Stimulated activated naive CD8-positive, alpha-beta T cell treated with anti-CD3 and anti-CD28 coated beads, Interleukin-15, amount 100 ng/mL, for 72 hours (primary cell): ENCODE measurements at places on chromosomes 12 and 14.
A peak's percentile ranks its signal among the peaks of the same experiment; 100 is the strongest.

- DNase-seq, result no peak
Measured at GRCh38 chr14:31582836-31583452, 21.7 kb downstream of the NUBPL start.

DNA sequence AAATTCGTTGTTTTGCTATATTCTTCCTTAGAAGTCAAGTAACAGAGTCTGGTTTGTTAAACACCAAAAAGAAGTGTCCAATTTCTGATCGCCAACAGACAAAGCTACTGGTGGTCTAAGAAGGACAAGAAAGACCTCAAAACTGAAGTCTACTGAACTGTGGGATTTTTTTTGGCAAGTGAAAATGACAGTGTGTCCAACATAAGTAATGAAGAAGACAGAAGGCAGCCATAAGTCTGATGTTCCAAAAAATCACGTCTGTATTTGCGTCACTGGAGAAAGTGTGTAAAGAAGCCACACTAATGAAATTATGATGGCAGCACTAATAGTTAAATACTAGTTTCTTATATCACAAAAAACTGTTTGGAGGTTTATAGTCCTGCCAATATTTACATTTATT lies 32.6 kb downstream of the WASHC3 start:
- DNase-seq, result no peak

DNA sequence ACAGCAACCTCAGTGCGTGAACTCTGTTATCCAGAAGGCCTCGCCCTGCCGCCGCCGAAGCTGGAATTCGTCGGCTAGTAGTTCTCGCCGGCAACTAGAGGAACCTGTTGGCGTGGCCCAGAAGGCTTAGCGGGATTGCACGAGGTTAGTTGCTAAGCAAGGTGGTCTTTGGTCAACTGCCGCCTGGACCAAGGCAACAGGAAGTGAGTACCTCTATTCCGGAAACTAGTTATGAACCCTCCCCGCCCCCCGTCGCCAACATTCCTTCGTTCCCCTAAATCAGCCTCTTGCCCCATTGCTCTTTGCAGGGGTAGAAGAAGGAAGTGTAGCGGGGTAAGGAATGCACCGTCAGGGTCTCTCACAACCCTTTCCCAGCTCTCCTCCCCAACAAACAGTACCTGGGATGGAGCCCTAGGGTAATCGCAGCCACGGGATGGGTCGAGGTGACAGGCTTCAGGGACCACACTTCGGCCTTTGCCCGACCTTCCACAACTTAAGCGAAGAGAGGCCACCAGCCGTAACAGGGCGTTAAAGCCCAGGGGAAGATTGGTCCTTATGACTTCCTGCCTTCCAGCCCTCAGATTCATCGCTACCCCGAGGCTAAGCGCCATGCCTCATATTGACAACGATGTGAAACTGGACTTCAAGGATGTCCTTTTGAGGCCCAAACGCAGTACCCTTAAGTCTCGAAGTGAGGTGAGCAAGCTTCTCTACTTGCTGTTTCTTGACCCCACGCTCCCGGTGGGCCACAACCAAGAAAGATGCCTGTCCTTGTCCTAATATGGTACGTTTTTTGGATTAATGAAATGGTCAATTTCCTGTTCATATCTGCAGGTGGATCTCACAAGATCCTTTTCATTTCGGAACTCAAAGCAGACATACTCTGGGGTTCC lies at the start of gene GMPR2:
TSS of gene GMPR2 (plus strand) at position 285 of the 893 bp plus-strand sequence. CDS start at position 610, 325 bp downstream.
- no peak for DNase-seq

DNA sequence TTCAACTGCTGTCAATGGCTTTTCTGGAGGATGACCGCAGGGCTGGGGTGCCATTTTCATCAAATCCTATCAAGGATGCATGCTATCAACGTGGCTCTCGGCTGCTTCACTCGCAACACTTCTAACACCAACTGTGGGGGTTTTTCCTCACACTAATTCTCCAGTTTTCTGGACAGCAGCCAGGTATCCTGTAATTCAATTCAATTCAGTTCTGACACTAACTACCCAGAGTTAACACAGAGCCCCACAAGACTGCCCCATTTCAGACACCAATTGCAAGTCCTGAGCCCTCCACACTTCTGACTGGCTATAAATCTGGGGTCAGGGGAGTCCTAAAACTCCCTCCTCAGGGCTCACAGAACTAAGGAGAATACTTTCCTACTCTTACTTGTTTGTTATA lies 55.3 kb upstream of the TMCC3 start:
- no peak for DNase-seq

GRCh38 chr12:85273381-85274314 lies 6.4 kb upstream of the ALX1 start:
- DNase-seq, result no peak

DNA sequence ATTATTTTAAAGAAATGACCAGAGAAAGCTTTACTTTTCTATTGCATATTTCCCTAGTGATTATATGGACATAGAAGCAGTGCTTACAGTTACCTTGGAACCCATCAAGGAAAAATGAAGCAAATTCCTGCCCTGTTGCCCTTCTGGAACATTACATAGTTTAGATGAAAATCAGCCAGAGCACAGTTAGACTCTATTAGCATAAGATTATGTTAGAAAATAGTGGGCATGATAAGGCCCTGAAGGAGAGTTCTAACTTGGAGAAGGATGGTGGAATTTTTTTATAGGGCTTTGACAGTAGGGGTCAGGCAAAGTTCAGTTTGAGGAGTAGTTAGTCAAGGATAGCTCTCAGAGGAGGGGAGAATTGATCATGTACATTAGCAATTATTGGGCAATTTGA lies 74.3 kb downstream of the FUT8 start:
- DNase-seq, result no peak

DNA sequence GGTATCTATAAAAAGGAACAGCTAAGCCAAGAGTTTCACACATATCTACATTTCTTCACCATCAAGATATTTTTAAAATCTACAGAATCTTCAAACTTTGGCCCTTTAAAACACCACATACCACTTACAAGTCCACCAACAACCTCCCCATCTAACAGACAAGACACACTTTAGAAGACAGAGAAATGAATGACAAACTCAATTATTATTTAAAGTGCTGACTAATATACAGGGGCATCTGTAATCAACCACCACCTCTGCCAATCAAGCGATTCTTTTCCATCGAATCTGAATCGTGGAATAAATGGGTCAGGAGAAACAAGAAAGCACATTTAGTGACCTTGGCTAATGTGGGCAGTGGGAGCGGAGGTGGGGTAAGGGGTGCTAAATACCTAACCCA lies 7.7 kb downstream of the SETD3 start:
- DNase-seq, result no peak

DNA sequence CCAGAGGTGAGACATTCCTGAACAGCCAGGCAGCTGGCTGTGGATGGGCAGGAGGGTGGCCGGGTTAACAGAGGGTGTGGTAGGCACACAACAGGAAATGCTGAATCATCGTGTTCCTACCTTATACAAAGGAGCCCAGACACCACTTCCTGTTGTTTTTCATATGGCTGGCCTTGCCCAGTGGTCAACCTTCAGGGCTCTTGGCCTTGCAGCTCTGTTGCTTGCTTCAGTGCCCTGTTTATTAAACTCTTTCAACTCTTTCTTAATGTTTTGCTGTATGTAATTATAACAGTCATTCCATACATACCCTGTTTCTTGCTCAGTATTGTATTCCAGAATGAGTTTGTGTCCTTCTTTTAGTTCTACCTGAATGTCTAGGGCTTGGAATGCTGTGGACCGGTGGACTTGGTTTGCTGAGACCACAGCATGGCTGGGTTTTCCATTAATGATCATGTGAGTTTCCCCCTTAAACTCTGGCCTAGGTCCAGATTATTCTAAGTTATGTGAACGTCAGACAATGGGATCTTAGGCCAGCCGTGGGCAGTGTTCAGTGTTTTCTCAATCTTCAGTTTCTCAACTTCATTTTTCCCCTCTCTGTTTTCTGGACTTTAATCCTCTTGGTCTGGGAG lies 11.9 kb downstream of the CFAP54 start:
- DNase-seq, result no peak

DNA sequence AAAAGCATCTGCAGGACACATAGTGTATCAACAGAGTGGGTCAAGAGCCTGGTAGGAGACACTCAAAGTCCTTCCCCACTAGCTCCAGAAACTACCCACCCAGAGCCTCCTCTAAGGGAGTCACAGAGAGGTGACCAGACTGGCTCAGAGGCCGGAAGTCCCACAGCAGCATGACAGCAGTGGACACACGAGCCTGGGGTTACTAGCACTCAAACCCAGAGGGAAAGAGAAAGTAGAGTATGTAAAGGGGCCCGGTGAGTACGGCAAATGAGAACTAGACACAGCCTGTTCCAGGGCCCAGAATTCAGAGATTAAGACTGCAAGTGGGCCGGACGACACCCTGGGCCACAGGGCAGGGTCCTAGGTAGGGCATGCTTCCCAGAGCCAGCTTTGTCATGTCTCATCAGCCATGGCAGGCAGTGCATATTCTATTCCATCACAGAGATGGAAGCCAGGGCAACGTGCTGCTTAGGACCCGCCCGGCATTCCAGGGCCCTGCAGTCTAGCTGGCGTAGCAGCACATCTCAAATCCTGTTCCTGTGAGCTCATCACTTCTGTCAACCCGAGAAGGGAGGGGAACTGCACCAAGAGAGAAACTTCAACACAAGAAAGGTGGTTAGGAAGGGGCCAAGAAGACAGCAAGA lies 4.2 kb downstream of the IFFO1 start:
- no peak for DNase-seq

GRCh38 chr12:90152897-90153624 lies 444.4 kb upstream of the ATP2B1 start:
- no peak for DNase-seq

DNA sequence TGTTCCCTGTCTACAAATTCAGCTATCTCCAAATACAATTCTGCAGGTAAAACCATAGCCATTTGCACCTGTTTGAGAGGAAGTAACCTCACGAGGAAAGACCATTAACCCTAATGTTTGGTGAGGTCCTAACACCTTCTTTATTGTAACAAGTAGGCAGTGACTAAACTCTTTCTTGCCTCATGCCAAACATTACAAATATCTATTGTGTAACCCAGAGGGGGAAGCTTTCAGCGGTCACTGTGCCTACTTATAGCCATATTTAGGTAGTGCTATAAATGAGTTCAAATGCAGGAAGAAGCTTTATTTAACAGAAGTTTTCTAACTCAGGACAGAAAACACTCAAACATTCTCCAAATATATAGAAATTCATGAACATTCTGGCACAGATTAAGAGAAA lies 252.7 kb downstream of the LRFN5 start:
- DNase-seq, result no peak

- DNase-seq, result no peak
Measured at GRCh38 chr14:57847096-57847495, 18.8 kb downstream of the SLC35F4 start.

- no peak for DNase-seq
Measured at GRCh38 chr14:61663312-61663979, 31.9 kb upstream of the HIF1A start.

DNA sequence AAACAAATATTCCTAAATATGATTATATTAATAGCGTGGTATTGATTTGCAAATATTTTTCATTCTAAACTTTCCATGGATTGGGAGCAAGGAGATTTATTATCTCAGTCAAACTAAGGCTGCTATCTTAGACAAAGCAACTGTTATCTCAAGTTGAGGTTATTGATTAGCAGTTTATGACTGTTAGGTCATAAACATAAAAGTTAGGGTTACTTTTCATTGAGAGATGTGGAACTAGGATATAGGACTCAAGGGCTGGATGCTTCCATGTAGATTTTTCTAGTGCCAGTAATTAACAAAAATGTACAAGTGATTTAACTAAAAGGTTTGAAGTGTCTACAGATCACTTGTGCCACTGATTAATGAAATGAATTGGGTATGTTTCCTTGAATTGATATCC lies 19.1 kb downstream of the SCFD1 start:
- DNase-seq, result no peak

DNA sequence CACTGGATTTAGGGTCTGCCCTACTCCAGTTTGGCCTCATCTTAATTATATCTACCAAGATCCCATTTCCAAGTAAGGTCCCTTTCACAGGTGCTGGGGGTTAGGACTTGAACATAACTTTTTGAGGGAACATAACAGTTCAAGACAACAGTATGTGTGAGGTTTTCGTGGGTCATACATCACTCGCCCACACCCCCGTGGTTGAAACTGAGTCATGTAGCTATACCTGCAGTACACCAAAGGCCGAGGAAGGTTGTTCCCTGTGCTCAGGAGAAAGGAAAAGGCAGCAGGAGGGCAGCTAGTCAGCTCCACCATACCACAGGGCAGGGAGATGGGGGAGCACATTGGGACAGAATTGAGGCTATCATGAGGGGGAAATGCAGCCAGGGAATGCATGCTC lies 167.0 kb downstream of the PPM1H start:
- DNase-seq, result peak; percentile 36

GRCh38 chr12:87413784-87414183 lies 615.4 kb downstream of the C12orf50 start:
- DNase-seq, result no peak

GRCh38 chr12:97275728-97276590 lies 186.6 kb upstream of the RMST start:
- DNase-seq, result no peak

DNA sequence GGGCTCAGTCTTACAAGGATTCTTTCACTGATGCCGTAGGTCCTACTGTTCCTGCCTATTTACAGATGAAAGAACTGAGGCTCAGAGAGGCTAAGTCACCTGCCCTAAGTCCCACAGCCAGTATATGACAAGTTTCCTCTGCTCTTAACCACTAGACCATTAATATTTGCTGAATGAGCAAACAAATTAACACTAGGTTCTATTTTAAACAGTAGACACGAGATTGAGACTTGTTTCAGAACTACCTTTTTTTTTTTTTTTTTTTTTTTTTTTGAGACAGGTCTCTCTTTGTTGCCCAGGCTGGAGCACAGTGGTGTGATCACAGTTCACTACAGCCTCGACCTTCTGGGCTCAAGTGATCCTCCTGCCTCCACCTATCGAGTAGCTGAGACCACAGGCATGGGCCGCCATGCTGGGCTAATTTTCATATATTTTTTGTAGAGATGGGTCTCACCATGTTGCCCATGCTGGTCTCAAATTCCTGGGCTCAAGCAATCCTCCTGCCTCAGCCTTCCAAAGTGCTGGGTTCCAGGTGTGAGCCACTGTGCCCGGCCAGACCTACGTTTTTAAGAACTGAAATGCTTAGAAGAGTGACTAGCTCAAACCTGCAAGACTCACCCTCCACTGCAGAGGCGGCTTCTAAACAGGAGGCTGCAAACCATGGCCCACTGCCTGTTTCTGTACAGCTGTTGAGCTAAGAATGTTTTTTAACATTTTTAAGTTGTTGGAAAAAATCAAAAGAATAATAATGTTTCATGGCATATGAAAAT lies 12.9 kb downstream of the SYNE3 start:
- no peak for DNase-seq

GRCh38 chr12:69070319-69071090 lies 137.5 kb upstream of the CPM start:
- DNase-seq, result peak; percentile 60

- no peak for DNase-seq
Measured at GRCh38 chr12:45803111-45803510, 73.6 kb downstream of the ARID2 start.

DNA sequence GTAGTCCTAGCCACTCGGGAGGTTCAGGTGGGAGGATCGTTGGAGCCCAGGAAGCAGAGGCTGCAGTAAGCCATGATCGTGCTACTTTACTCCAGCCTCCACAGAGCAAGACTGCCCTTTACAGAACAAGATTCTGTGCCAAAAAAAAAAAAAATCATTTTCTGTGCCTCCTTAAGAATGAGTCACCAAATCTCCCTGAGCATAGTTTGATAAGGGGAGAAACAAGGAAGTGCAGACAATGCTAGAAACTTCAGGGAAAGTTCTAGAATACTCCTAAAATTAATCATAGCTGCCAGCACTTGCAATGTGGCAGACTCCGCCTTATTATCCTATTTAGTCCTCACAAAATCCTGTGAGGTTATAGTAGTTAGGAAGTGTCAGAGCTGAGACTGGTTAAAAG lies 74.5 kb downstream of the KCNK10 start:
- DNase-seq, result no peak

- DNase-seq, result no peak
Measured at GRCh38 chr12:97757481-97758193, 295.0 kb downstream of the RMST start.
